ENCODE measurements at places on chromosomes 11 and 22. TPM values are rescaled to one million over a fixed set of nuclear protein-coding genes. Genes with fewer than 3 reads are reported as not detected.

OR51A7 gene
- not detected for total RNA-seq

MFNG gene
- 84.5 TPM for total RNA-seq

KRTAP5-1 gene
- not detected for total RNA-seq

KRTAP5-9 gene
- not detected for total RNA-seq

FAM83F gene
- not detected for total RNA-seq

SYT8 gene
- not detected for total RNA-seq

SGSM1 gene
- total RNA-seq: 0.30 TPM

FOLR1 gene
- total RNA-seq: not detected

GLB1L2 gene
- 0.76 TPM for total RNA-seq
